ENCODE measurements at places on chromosomes 12 and 14. TPM values are rescaled to one million over a fixed set of nuclear protein-coding genes. Genes with fewer than 3 reads are reported as not detected.

PIANP gene
- total RNA-seq: 0.33 TPM

TAS2R31 gene
- 6.9 TPM for total RNA-seq

APOF gene
- not detected for total RNA-seq

KCNC2 gene
- total RNA-seq: not detected

WASHC3 gene
- total RNA-seq: 99.9 TPM

CEBPE gene
- total RNA-seq: 0.32 TPM

FOXA1 gene
- total RNA-seq: 80.6 TPM

TCL1A gene
- total RNA-seq: not detected

IQSEC3 gene
- 0.73 TPM for total RNA-seq

MYF5 gene
- total RNA-seq: not detected

NUAK1 gene
- total RNA-seq: 20.2 TPM

KRT3 gene
- not detected for total RNA-seq

MCRS1 gene
- 52.4 TPM for total RNA-seq

PRH1 gene
- 72.6 TPM for total RNA-seq

CFAP73 gene
- 0.29 TPM for total RNA-seq

FAM181A gene
- not detected for total RNA-seq

AMN gene
- 0.66 TPM for total RNA-seq

TSPAN11 gene
- total RNA-seq: 1.3 TPM

SERPINA12 gene
- total RNA-seq: not detected

SPRYD4 gene
- total RNA-seq: 3.6 TPM

MAP1LC3B2 gene
- 8.5 TPM for total RNA-seq

KLRK1 gene
- total RNA-seq: 7.0 TPM

ZNF385A gene
- total RNA-seq: 8.9 TPM

RDH11 gene
- 57.5 TPM for total RNA-seq

BRF1 gene
- 38.6 TPM for total RNA-seq

GON7 gene
- 11.1 TPM for total RNA-seq

CCDC175 gene
- 0.33 TPM for total RNA-seq

MTHFD1 gene
- total RNA-seq: 50.3 TPM

PLD4 gene
- total RNA-seq: 4.0 TPM

TPH2 gene
- not detected for total RNA-seq

SERPINA5 gene
- total RNA-seq: 20.6 TPM

MYL2 gene
- not detected for total RNA-seq

ANKRD13A gene
- total RNA-seq: 66.4 TPM

YLPM1 gene
- total RNA-seq: 97.0 TPM

LRIG3 gene
- 139 TPM for total RNA-seq

TMEM63C gene
- 3.9 TPM for total RNA-seq

CCDC184 gene
- 2.0 TPM for total RNA-seq

PTPRB gene
- total RNA-seq: 18.4 TPM

NGDN gene
- 42.3 TPM for total RNA-seq

CLEC12A gene
- 1.6 TPM for total RNA-seq

CMKLR1 gene
- 9.1 TPM for total RNA-seq

ABHD12B gene
- total RNA-seq: not detected

CARMIL3 gene
- total RNA-seq: 0.73 TPM

C12orf54 gene
- total RNA-seq: not detected

PRB4 gene
- total RNA-seq: not detected
